ENCODE measurements at places on chromosomes 3 and 15.

- DNase-seq, result peak; percentile 73
These were observed 29.8 kb upstream of the SENP5 start for GRCh38 chr3:196837819-196838420.

DNA sequence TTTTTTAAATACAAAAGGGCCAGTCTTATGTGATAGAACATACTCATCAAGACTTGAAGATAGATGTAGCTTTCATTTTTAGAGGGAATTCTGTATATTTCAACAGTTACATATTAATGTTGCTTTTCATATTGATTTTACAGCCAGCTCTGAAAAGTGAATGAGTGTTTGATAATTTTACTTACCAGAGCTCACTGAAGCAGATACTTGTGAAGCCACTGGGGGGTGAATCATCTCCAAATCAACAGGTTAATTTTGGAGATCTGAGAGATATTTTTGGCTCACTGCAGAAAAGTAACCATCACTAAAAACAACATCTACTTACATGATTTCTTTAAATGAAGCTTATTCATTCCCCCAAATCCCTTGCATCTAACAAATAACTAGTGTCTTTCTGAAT, 24.7 kb downstream of the TNFAIP8L3 start:
- no peak for DNase-seq

DNA sequence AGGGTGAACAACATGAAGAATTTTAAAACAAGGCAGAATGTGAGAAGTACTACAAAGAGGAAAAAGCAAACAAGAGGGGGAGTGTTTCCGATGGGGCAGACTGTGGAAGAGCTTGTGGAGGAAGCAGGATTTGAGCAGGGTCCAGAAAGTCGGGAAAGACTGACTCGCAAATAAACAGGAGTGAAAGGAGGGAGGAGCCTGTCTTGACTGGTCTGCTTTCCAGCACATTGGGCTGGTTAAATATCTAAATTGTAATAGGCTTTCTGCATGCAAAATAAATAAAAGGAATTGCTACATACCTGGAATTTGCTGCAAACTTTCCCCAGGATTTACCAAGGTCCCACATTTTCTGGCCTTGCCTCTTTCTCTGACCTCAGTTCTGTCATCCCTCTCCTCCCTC, 132.1 kb downstream of the RORA start:
- no peak for DNase-seq

- DNase-seq, result no peak
These were observed 19.5 kb downstream of the ADAMTSL3 start for GRCh38 chr15:83673385-83673784.

GRCh38 chr3:127485396-127486170, 105.0 kb downstream of the TPRA1 start:
- no peak for DNase-seq

- DNase-seq, result no peak
These were observed 15.2 kb downstream of the ARPP21 start for GRCh38 chr3:35654476-35654875.

DNA sequence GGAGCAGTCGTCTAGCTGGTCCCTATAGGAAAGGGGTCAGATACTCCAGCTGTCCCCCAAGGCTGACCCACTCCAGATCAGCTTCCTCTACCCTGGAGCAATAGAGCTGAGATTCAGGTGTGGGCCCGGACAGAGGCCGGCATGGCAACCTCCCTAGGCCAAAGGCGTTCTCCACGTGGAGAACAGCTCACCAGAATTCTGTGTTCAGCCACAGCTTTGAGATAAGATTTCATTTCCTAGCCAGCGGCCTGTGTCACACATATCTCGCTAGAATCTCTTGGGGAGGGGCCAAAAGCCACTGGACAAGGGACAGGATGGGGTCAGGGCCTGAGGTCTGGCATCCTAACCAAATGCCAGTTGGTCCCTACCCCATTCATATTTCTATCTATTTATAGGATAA, 20.1 kb downstream of the SRGAP3 start:
- no peak for DNase-seq

DNA sequence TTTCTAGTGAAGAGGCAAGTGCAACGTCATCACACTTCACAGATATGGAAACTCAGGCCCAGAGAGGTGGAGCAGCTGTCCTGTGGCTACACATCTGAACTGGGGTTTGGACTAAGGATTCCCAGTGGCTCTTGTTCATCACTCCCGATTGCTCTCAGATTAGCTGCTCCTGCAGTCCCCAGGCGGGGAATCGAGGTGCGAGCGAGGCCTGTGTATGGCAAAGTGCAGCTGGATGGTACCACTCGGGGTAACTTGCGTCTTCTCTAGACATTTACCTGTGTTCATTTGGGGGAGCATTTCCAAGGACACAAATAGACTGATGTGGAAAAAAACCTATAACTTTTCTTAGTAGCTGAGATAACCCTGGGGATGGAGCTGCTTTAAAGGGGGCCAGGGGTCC, 45.9 kb upstream of the TRPM1 start:
- no peak for DNase-seq

- no peak for DNase-seq
These were observed 78.2 kb upstream of the BOC start for GRCh38 chr3:113133140-113133539.

All from BE2C (cell line).